MCF 10A (cell line): ENCODE measurements at places on chromosomes 6 and 20. TPM values are rescaled to one million over a fixed set of nuclear protein-coding genes. Genes with fewer than 3 reads are reported as not detected.

Gene TRIM15
- total RNA-seq, result 0.79 TPM in 1 of 2 replicates, not detected in the other

Gene HLA-DRA
- total RNA-seq, result not detected in 2 replicates

Gene PPP1R16B
- not detected in 2 replicates for total RNA-seq

Gene ANKEF1
- 5.6 and 7.2 TPM in 2 replicates for total RNA-seq

Gene DBNDD2
- total RNA-seq, result 9.1 and 13.0 TPM in 2 replicates

- no peak for DNase-seq
Measured at GRCh38 chr20:49582413-49583334, 14.7 kb upstream of the PTGIS start.

- DNase-seq, result no peak
Measured at GRCh38 chr6:34672657-34673043, 23.9 kb downstream of the ILRUN start.

DNA sequence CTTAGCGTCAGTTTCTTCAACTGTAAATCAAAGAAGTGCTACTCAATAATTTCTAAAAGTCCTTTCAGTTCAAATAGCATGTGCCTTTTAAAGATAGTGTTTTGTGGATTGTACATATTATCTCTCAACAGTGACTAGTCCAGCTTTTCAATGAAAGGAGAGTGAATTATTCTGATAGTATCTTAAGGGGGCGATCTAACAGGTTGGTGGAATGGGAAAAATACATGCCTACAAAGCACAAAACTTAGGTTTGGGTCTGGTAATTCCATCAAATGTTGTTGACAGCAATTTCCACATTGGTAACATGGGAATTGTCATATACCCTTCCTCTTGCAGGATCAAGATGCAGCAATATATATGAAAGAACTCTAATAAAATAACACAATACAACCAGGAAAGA lies 50.1 kb upstream of the HDGFL1 start:
- no peak for DNase-seq

DNA sequence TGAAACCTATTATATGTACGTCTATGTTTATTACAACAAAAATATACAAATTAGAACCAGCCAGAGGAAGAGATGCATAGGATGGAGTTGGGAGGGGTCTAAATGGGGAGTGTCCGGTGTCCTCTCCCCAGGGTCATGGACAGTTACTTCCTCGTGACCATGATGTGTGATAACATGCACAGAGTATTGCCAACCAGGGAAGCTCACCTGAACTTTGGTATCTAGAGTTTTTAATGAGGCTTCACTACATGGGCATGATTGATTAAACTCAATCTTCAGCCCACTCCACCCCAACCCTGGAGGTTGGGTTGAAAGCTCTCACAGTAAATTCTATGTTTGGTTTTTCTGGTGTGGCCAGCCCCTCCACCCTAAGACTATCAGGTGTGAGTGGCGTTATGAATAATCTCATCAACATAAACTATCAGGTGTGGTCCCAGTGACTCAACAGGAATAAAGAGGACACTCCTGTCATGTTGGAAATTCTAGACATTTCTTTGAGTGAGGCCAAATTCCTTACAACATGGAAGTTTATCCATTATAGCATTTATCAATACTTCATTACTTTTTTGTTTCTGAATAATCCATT lies 36.4 kb upstream of the FKBP1A start:
- no peak for DNase-seq
